HTR-8/SVneo (cell line): ENCODE measurements at places on chromosomes 12 and 14.

DNA sequence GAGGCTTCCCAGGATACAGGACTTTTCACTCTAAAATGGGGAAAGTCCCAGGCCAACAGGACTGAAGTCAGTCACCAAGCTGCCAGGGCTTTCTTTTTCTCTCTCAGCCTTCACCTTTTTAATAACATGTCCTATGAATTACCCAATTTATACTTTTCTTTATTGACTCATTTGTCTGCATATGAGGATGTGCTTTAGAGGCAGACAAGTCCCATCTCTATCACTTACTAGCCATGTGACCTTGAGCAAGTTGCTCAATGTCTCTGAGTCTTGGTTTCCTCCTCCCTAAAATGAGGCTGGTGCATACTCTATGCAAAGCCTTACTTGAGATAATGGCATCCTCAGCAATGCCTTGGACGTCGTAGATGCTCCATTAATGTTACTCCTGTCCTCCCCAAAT, 98.1 kb upstream of the TMPO start:
- DNase-seq = no peak

DNA sequence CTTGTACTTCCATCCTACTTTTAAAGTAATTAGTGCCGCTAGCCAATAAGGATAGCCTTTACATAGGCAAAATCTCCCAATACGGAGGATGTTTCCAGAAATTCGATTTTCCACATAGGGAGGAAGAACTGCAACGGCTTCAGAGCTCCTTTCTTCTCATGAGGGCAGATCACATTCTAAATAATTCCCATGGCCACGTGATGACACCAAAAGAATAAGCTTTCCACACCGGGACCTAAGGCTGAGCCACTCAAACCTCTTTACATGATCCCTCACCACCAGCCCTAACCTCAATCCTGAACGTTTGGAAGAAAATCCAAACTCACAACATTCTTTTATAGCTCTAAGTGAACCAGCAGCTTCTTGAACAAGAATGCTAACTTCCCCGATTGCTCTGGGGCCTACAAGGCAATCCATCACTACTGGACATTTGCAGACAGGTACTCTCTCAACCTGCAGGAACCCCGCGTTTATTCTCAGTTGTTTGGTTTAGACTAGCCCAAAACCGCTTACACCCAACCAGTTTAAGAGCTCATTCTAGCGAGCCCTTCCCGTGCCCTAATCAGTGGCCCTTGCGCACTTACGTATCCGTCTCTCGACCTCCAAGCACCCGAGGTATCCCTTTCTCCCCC, 884 bp downstream of the CAPRIN2 start:
- DNase-seq = peak; percentile 22

- DNase-seq = peak; percentile 56
Measured at GRCh38 chr12:132638541-132639408, 20.2 kb downstream of the P2RX2 start.

- DNase-seq = no peak
Measured at GRCh38 chr14:23538785-23539184, 12.8 kb downstream of the ZFHX2 start.

DNA sequence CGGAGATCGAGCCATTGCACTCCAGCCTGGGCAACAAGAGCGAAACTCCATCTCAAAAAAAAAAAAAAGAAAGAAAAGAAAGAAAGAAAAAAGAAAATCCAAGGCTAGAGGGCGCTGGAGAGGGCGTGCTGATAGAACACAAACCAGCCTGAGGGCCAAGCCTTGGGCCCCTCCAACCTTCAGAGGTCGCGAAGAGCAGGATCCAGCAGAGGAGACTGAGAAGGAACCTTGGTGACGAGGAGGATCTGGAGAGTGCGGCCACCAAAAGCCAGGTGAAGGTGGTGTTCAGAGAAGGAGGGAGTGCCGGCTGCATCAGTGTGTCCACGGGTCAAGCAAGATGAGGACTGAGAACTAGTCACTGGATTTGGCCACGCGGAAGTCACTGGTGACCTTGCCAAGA, 4.1 kb upstream of the DYNC1H1 start:
- no peak for DNase-seq

DNA sequence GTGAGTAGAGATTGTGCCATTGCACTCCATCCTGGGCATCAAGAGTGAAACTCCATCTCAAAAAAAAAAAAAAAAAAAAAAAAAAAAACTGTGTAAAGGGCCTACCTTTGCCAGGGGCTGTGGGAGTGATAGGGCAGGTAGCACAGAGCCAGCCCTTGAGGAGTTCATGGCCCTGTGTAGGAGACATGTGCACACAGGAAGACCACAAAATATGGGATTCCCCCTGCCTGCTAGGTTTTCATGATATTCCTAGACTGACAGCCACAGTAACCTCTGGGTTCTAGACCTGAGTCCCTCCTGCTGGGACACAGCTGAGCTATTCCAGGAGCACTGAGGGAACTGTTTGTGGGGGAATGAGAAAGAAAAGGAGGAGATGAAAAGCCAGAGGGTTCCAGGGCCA, 8.3 kb upstream of the SPTSSA start:
- no peak for DNase-seq

GRCh38 chr12:70469221-70469820, 103.2 kb downstream of the KCNMB4 start:
- DNase-seq = no peak
